A549 treated with AZD2906 at 1 μM for 4 hours (cell line): ENCODE measurements at places on chromosomes 4 and X. TPM values are rescaled to one million over a fixed set of nuclear protein-coding genes. Genes with fewer than 3 reads are reported as not detected.

ZXDA gene
- total RNA-seq: 1.7 to 1.9 TPM (median 1.8 TPM) in 5 replicates

RASSF6 gene
- total RNA-seq: 0.66 to 0.88 TPM (median 0.76 TPM) in 5 replicates

MCF2 gene
- total RNA-seq: 0.03 to 0.27 TPM (median 0.06 TPM) in 5 replicates

EFHC2 gene
- total RNA-seq: 0.17 to 0.30 TPM (median 0.24 TPM) in 5 replicates

SLC7A11 gene
- total RNA-seq: 16.1 to 20.9 TPM (median 16.8 TPM) in 5 replicates
